Ureter (tissue), 1 donor: ENCODE measurements at places on chromosomes 11 and 22.

GRCh38 chr22:23130697-23131096, 11.1 kb downstream of the RSPH14 start:
- no peak for DNase-seq

DNA sequence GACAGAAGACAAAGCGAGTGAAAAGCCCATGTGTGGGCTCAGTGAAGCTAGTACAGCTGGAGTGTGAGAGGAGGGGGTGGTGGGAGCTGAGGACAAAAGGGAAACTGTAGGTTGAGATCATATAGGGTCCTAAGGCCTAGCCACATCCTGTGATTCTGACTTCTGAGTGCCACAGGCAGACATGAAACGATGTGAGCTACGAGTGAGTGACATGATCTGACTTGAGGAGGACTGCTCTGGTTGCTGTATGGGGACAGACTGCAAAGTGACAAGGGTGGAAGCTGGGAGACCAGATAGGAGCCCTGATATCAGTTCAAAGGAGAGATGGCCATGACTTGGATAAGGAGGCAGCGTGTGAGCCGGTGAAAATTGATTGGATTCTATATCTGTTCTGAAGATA, 85.4 kb downstream of the MICAL2 start:
- DNase-seq: no peak

DNA sequence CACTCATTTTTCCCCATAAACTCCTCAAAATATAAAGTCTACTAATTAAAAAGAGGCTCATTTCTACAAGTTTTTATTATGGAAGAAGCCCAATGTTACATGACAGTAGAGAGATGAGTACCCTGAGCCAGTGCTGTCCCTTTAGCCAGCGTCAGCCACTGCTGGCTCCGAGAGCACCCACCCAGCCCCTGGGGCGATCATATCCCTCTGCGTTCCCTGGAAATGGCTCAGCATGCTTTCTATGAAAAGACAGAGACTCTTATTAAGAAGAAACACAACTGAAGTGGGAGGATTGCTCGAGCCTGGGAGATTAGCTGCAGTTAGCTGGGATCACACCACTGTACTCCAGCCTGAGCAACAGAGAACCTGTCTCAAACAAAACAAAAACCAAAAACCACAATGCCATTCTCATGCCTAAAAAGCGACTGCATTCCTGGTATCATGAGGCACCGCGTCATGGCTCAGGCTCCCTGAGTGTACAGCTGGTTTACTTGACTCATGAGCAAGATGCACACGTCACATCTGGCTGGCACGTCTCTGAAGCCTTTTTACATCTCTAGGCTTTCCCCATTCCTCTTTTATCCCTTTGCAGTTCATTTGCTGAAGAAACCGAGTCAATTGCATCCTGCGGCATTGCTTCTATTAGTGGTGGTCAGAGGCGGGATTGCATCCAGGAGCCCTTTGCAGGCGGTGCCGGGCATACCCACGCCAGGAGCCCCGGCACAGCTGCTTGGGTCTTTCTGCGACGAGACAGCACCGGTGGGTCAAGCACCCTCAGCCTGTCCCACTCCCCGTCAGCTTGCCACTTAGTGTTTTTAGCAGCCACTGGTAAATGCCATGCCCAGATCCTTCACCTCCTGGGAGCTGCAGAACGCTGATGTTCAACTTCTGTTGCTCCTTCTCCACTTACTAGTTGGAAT, 119.9 kb downstream of the CTTN start:
- no peak for DNase-seq

GRCh38 chr11:68673991-68674390, 10.4 kb upstream of the GAL start:
- no peak for DNase-seq

DNA sequence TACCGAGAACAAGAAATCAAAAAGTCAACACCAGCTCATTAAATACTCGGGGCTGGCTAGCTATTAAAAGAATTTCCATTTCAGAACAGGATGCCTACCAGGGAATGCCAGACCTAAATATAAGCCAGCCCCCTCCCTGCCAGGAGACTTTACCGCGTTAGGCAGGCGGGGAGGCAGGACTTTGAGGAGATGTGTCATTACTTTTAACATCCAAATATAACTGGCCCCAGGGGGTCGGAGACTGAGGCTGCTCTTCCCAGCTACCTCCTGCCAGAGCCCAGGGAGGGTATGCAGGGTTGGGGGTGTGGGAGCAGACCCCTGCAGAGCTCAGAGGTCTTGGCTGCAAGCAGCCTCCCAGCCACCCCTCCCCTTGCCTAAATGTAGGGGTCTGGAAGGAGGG, 183.5 kb downstream of the DSCAML1 start:
- no peak for DNase-seq
